ENCODE measurements at places on chromosomes 6 and 20. TPM values are rescaled to one million over a fixed set of nuclear protein-coding genes. Genes with fewer than 3 reads are reported as not detected.

DNA sequence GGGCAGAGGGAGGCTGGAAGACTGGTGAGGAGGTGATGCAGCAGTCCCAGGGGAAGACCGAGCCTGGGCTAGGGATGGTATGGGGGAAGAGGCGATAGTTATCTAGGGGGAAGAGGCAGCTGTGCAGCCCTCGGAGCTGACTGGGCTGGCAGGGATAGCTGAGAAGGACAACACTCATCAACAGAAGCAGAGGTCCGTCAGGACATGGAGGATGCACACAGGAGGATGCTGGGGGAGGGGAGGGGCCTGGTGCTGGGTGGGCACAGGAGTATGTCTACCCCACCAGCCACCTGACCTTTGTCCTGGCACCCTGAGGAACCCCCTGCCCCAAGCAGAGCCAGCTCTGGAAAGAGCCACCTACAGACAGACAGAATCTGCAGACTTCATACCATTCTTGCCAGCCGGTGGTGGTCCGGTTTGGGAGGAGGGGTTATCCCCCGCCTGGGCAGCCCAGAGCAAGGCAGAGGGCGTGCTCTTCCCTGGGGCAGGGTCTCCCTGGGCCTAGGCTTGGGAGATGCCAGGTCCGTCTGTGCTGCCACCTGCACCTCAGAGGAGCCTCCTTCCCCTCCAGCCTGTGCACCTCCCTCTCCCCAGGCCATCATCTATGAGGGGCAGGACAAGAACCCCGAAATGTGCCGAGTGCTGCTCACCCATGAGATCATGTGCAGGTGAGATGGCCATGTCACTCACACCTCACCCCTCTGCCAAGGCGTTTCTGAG lies 14.9 kb downstream of the EBF4 start:
- no peak for DNase-seq

- no peak for DNase-seq
These were observed 812.6 kb downstream of the TENT5A start for GRCh38 chr6:80939898-80940297.

GRCh38 chr20:37231947-37232630 lies 29.5 kb downstream of the GHRH start:
- DNase-seq = no peak

GRCh38 chr6:7313505-7314165 lies 636 bp upstream of the SSR1 start:
- DNase-seq = no peak

DNA sequence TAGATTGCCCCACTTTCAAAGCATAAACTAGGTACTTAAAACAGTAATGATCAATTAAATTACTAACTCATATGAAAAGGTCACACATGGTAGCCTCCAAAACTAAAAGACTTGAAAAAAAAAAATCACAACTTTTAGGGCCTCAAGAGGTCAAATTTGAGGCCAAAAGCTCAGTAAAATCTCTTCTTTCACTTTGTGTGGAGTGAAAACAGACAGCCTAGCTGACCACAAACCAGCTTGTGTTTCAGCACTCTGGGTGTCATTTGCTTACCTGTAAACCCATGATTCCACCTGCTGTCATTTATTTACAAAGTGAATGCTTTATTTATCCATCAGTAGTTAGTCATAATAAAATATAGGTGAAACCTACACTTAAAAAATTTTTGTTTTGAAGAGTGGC lies 34.0 kb downstream of the GNAS start:
- no peak for DNase-seq

DNA sequence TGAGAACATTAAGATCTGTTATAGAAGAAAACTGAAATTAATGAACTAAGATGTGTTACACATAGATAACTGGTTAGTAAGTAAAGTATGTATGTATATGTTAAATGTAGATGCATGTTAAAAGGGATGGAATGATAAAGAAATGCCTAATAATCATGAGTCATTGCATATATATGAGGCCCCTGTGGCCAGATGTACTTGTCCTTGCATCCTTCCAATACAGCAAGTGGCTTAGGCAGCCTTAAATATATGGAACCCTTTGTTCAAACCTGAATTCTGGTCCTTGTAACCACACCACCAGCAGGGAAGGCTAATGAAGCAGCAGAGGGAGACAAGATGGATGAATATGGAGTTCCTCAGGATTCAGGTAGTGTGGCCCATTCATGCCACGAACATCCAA lies 9.8 kb upstream of the AKAP7 start:
- no peak for DNase-seq

- no peak for DNase-seq
These were observed 238.7 kb upstream of the RREB1 start for GRCh38 chr6:6869094-6869493.

DNA sequence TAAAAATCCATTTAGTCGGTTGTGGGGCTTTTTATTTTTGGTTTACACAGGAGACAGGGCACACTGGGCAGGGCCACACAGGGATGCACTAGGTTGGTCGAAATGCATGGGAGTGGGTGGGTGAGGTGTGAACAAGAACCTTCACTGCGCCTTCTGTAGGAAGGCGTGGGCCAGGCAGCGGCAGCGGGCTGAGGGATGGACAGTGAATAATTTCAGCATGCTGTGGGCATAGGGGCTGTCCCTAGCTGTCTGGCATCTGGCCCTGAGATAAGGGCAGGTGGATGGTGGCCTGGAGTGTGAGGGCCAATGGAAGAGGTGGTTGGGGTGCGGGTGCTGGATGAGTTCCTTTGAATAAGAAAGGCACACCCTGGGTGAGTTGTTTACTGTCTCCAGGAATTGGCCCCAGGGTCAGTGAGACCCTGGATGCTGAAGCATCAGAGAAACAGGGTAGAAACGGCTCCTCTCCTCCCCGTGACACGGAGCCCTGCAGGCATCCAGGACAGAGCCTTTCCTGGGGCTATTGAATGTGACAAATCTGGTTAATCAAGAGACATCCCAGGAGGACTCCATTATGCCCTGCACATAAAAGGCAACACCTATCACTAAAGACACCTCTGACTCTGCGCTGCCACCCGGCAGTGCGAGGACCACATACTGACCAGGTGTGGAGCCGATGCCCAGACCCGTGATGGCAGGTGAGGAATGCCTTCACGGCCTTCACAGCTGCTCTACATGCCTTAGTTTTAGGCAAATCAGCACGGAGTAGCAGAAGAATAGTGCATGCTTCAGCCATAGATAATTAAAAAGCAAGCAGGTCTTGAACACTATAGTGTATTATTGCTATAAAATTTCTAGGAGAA lies 123.0 kb upstream of the SNX9 start:
- DNase-seq = no peak

GRCh38 chr6:164097551-164098398 lies 683.3 kb downstream of the QKI start:
- no peak for DNase-seq

- DNase-seq = peak; percentile 4
These were observed 87.9 kb downstream of the CD40 start for GRCh38 chr20:46206025-46206424.

DNA sequence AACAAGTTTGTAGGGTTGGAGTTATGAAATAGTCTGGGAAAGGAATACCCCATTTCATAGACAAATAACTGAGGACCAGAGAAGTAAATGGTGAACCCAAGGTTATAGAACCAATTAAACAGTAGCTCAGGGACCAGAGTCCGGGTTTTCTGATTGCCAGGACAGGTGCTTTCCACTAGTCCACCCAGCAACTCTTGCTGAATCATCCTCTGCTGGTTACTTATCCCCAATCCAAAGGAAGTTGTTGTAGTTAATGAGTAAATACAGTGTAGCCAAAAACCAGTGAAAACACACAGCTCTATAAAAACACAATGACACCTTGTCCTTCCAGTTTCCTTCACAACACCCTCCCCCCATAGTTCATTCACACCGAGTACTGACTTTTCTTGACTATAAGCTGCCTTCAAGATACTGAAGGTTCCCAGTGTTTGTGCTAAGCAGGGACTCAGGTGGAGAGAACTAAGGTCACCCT lies 766 bp upstream of the TINAG start:
- DNase-seq = no peak

DNA sequence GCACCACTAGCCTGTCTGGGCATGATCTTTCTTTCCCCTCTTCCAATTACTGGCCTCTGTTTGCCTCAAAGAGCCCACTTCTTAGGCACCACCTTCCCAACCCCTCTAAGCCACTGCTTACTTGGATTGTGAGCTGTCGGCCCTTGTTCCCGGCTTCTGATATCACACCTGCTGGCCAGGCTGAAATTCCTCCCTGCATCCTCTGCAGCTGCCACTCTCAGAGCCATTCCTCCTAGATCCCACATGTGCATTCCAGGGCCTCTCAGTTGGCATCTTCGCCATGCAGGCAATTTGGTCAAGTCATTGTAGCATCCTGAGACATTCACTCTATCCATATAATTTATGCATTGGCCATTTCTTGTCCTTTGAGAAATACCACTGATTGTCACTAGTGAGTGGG lies 135.9 kb downstream of the OLIG3 start:
- no peak for DNase-seq

GRCh38 chr20:34512955-34513419 lies 3.2 kb upstream of the DYNLRB1 start:
- no peak for DNase-seq

GRCh38 chr6:128240024-128240428 lies 280.4 kb downstream of the PTPRK start:
- DNase-seq = no peak

GRCh38 chr6:44422531-44422930 lies 35.0 kb downstream of the CDC5L start:
- no peak for DNase-seq

Gene MUCL3
- 0.08 TPM for polyA plus RNA-seq

Gene PTCRA
- polyA plus RNA-seq = 0.79 TPM

Gene SLC22A16
- polyA plus RNA-seq = not detected

Measured in left lung (tissue), 14 donors.